ENCODE measurements at places on chromosomes 11 and 22. TPM values are rescaled to one million over a fixed set of nuclear protein-coding genes. Genes with fewer than 3 reads are reported as not detected.

The SLC22A25 gene
- not detected for polyA plus RNA-seq

The SGSM1 gene
- polyA plus RNA-seq = not detected

The OR10AG1 gene
- polyA plus RNA-seq = not detected

The GLYAT gene
- polyA plus RNA-seq = not detected

The LRP4 gene
- not detected for polyA plus RNA-seq

The GGTLC2 gene
- not detected for polyA plus RNA-seq

The KCNK4 gene
- polyA plus RNA-seq = not detected

The ST14 gene
- polyA plus RNA-seq = 0.46 TPM

The P2RY2 gene
- not detected for polyA plus RNA-seq

The POLD4 gene
- 125 TPM for polyA plus RNA-seq

The CAVIN3 gene
- 12.4 TPM for polyA plus RNA-seq

The ACR gene
- polyA plus RNA-seq = not detected

The KDELR3 gene
- polyA plus RNA-seq = 0.26 TPM

The LARGE1 gene
- polyA plus RNA-seq = 4.6 TPM

The C11orf54 gene
- 27.4 TPM for polyA plus RNA-seq

The EHF gene
- 0.08 TPM for polyA plus RNA-seq

The CCDC73 gene
- 0.22 TPM for polyA plus RNA-seq

The NCAM1 gene
- 0.10 TPM for polyA plus RNA-seq

The PRSS23 gene
- polyA plus RNA-seq = not detected

The APOBEC3G gene
- 159 TPM for polyA plus RNA-seq

The VPREB1 gene
- polyA plus RNA-seq = not detected

The SLC22A12 gene
- not detected for polyA plus RNA-seq

The BIK gene
- polyA plus RNA-seq = 6.9 TPM

The CHST1 gene
- not detected for polyA plus RNA-seq

The OR8D1 gene
- polyA plus RNA-seq = not detected

The PAFAH1B2 gene
- 48.9 TPM for polyA plus RNA-seq

The GAL3ST1 gene
- polyA plus RNA-seq = not detected

The NFAM1 gene
- 0.20 TPM for polyA plus RNA-seq

The TSPAN4 gene
- 7.6 TPM for polyA plus RNA-seq

The GRK2 gene
- polyA plus RNA-seq = 34.5 TPM

The THYN1 gene
- polyA plus RNA-seq = 132 TPM

The NXPE1 gene
- not detected for polyA plus RNA-seq

The SMTNL1 gene
- polyA plus RNA-seq = 0.17 TPM

The SEPTIN3 gene
- polyA plus RNA-seq = 0.22 TPM

The ABCG4 gene
- polyA plus RNA-seq = not detected

The JRKL gene
- polyA plus RNA-seq = 7.8 TPM

Measured in GM12878 (cell line).